ENCODE measurements at places on chromosomes 1 and 21. TPM values are rescaled to one million over a fixed set of nuclear protein-coding genes. Genes with fewer than 3 reads are reported as not detected.

The OR2T35 gene
- not detected for polyA plus RNA-seq

The MRPL39 gene
- 37.9 TPM for polyA plus RNA-seq

The ZNF697 gene
- 1.8 TPM for polyA plus RNA-seq

The ZNF695 gene
- polyA plus RNA-seq: 0.74 TPM

The SUMO3 gene
- 89.6 TPM for polyA plus RNA-seq

The PLCH2 gene
- polyA plus RNA-seq: 56.2 TPM

The ATP1A4 gene
- polyA plus RNA-seq: not detected

The MROH9 gene
- polyA plus RNA-seq: not detected

The PLA2G2A gene
- 0.10 TPM for polyA plus RNA-seq

The SPATA1 gene
- not detected for polyA plus RNA-seq

The SCCPDH gene
- polyA plus RNA-seq: 5.2 TPM
